Right forelimb (tissue), 1 donor: ENCODE measurements at places on chromosomes 5 and 9.

DNA sequence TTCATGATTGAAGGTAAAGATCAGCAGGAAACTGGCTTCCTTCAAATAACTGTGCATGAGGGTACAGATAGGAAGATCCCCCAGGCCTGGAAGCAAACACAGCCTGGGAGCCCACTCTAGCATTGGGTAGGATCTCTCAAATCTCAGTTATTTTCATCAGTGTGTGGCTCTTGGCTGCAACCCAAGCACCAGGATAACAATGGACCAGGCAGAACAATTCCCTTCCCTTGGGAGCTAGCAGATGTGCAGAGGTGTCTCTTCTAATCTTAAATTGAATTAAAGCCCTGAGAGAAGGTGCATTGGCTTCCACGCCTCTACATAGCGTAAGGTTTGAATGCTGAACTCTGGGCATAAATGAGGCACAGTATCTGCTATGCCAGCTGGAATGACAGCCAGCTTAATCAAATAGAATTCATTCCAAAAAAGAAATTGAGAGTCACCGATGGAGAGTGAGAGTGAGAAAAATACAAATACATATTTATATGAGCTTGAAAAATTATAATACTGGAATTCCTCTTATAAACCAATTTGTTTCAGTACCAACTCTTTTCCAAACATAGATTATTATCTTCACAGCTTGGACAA lies 957.3 kb downstream of the CDH12 start:
- DNase-seq, result no peak

- no peak for DNase-seq
These were observed 17.2 kb downstream of the C5orf63 start for GRCh38 chr5:127055880-127056653.

- DNase-seq, result no peak
These were observed 311.6 kb downstream of the MSX2 start for GRCh38 chr5:175035882-175036533.

GRCh38 chr5:88826646-88827585 lies 56.1 kb downstream of the MEF2C start:
- no peak for DNase-seq

DNA sequence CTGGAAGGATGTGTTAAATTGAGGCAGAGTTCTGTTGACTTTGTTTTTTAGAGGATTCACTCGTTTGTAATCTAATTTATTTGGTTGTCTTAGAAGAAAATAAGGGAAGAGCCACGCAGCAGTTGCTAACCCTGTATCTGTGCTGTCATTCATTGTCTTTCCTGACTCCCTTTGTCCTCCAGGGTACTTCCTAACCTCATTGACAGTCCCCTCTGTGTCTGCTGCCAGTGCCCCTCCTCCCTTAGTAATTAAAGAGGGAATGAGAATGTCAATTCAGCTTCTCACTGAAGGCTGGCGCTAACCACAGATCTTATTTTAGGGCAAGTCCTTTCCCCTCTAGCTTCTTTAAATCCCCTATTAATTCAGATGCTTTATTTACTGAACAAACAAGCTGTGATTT lies 84.0 kb downstream of the MAST4 start:
- DNase-seq, result no peak

- DNase-seq, result peak; percentile 82
These were observed 872 bp downstream of the TXNDC15 start for GRCh38 chr5:134874831-134875655.

- no peak for DNase-seq
These were observed 925.8 kb downstream of the TLE1 start for GRCh38 chr9:80763536-80763935.

DNA sequence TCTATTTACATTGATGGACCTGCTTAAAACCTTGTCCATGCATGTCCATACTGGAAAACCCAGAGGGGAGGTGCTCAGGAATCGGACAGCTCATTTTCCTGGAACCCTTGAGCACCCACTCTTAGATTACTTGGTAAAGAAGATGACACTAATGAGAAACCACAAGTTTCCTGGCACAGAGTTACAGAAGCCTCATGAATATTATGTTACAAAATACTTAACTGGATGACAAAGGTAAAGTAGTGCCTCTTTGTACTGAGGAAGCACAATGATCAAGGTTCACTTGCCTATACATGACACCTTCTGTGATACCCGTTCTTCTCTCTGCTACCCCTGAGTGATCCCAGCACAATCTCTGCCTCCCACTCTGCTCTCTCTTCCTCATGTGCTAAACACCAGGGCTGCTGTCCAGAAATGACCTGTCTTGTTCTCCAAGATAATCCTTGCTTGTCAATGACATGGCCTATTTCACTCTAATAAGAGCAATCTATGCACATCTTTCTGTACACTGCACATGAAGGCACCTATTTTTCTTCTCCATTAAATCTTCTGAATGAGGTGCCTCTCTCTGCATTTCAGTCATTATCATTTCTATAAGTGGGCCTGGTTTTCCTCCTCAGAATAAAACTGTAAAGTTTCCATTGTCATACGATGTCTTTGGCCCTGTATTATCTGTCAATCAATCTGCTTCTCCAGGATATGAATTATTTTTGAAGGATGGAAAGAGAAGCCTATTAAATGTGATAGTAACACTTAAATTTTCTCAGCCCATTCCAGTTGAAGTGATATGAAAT lies 684.0 kb upstream of the ACO1 start:
- DNase-seq, result no peak

DNA sequence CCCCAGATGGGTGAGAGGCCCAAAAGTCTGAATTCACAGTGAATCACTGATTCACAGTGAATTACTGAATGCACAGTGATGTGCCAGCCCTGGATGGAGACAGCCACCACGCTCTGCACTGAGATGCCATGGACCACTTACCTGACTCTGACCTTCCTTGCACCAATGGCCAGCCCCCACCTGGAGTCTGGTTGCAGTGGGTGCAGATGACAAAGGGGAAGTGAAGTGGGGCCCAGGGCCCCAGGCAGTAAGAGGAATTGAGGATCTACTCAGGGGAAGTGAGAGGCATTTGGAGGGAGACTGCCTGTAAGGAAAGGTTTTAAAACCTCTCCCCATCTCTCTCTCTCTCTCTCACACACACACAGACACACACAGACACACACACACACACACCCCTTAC lies 412.1 kb downstream of the CYLC2 start:
- no peak for DNase-seq

DNA sequence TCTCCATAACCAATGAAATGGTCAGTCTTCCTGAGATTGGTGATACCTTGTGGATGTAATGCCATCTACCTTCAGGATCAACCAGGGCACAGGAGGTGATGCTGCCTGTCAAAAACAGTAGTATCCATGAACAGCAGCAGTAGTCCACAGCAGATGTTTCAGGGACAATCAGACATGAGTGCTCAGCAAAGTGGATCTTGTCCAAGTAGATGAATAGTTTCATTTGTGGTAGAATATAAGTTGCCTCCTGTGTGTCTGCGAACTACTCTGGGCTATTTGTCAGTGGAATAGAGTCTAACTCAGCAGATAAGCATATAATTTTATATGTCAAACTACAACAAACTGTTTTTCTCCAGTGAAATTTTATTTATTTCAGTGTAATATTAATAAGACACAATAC lies 1860.1 kb upstream of the ACO1 start:
- DNase-seq, result no peak

DNA sequence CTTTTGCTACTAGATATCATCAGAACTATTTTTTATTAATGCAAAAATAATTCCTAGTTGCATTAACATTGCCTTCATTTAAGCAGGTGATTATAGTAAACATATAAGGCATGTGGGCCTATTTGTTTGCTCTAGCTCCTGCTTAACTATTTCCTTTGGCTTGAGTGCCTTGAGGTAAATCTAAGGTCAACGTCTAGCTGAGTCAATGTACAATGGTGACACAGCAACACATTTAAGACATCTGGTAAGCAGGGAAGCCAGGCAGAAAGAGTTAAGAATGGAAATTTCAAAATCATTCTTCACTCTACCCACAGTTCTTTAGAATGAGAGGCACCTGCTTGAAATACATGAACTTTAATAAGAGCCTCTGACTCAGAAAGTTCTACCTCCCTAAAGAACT lies 111.9 kb upstream of the FST start:
- DNase-seq, result no peak

- DNase-seq, result no peak
These were observed 179.8 kb downstream of the DOCK8 start for GRCh38 chr9:394347-395052.

GRCh38 chr9:71781391-71781790 lies 13.1 kb upstream of the CEMIP2 start:
- DNase-seq, result no peak

DNA sequence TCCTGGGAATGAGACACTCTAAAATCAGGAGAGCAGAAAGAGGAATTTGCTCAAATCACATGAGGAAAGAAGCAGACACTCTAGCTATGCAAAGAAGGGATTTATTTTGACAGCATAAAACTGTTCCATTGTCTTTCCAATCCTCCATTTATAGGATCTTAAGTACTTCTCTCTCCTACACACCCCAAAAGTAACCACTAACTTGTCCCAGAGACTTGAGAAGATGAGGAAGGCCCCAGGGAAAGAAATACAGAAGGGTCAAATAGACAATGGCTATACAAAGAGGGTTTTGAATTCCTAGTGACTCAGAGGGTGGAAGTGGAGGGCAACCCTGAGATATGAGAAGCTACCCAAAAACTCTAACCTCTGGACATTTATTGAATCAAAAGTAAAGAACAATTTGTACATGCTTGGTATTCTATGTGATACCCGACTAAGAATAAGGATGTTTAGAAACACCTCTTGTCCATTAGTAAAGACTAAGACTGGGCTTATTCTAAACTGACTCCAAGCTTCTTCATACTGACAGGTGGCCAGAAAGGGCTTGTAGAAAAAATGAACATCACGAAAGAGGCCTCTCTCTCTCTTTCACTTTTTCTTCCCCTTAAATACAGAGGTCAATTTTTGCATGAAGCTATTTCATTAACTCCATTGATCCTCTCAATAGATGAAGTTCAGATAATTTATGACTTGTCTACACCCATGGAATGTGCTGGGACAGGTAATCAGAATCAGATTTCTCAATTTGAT lies 20.6 kb downstream of the DMAC1 start:
- no peak for DNase-seq

GRCh38 chr5:88398316-88398715 lies 129.7 kb upstream of the TMEM161B start:
- no peak for DNase-seq

DNA sequence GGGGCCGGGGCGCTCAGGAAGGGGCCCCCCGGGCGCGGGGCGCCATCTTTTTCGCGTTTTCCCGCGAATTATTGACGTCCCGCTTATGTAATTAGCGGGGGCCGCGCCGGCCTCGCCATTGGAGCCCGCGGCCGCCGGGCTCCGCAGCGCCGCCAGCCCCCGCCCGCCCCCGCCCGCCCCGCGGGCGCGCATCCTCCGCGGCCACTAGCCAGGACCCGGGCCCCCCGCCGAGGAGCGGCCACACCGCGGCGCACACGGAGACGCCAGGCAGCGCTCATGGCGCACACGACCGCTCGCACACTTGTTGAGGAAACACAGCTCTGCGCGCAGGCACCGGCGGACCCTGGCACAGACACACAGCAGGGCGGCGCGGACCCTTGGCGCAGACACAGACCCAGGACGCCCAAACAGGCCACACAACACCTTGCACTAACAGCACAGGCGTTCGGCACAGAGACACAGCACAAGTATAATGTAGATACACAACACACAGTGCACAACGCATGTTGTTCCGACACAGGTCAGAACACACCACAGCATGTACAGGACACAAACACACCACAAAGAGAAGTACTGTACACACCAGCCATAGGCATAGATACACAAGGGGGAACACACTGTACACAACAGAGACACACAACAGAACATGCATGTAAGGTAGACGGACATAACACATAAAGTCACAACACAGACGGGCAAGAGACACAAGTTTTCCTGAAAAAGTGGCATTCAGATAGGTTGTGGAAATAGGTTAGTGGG lies 467 bp upstream of the PHF19 start:
- DNase-seq, result peak; percentile 83

GRCh38 chr5:6736106-6736505 lies 22.9 kb downstream of the TENT4A start:
- DNase-seq, result peak; percentile 39

DNA sequence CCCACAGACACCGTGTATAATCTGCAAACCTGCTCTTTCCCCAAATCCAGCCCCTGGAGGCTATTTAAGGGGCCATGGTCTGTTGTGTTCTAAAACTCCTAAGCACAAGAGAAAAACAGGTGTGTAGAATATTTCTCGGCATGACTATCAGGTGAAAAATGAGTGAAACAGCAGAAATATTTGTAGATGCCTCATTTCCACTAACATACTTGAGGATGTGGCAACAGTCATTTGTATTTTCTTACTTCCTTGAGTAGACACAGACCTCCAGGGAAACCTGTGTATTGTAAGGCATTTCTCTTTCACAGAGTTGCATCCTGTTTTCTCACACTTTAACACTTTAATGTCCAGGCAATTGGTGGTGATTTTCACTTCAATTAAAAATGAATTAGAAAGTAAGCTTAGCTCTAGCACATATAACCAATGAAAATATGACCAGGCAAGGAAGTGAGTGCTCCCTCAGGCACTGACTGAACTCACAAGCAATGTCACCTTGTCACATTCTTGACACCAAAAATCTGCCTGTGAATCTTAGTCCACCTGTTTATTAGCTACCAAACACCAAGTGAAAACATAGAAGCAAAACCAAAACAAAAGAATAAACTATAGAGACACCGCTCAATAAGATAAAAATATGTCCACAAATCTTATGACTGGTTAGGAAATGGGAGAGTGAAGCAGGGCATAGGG lies 64.4 kb downstream of the DIRAS2 start:
- no peak for DNase-seq

DNA sequence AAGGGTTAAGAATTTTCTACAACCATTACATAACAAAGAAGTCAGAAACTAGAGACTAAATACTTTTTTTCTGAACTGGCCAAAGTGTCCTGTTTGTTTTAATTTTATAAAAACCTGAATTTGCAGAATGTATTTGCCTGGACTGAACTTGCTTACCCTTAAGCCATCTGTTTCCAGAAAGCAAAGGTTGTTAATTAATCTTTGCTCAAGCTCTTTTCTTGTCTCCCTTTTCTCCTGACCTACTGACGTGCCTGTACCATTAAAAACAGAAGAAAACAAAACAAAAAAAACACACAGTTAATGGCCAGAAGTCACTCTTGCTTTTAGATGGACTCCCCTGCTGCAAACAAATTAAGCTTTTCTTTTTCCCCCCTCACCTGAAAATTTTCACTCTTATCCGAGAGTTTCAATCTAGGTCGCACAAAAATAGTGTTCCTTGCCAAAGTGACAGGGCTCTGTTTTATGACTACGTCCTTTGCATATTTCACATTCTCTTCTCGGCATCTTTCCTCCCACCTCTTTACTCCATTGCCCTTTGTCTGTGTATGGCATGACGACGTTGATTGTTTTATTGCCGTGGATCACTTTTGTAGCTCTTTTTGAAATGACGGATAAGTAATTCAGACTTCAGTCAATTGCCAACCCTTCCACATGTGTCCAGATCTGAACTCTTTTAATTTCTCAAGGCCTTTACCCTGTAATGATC lies 333.8 kb upstream of the GRIN3A start:
- DNase-seq, result no peak

DNA sequence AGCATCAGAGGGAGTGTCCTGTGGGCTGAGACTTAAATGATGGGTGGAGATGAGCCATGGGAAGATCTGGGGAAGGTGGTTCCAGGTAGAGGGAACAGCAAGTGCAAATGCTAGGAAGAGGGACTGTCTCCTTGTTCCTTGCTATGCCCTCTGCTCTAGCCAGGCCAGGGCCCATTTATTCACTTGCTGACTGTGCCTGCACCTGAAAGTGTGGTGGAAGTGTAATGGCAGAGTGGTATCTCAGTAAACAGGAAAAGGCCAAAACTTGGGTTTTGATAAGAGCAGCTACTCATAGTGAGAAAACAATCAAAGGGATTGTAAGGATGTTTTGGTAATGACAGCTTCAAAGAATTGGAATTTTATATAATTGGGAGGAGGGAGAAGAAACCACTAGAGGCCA lies 32.4 kb downstream of the TLE4 start:
- no peak for DNase-seq

- DNase-seq, result no peak
These were observed 36.8 kb downstream of the NSG2 start for GRCh38 chr5:174082286-174082685.
